ENCODE measurements at places on chromosomes 1 and 21. TPM values are rescaled to one million over a fixed set of nuclear protein-coding genes. Genes with fewer than 3 reads are reported as not detected.

Gene FCRL6
- total RNA-seq = not detected

Gene MPL
- not detected for total RNA-seq

Gene ATP6V1G3
- total RNA-seq = not detected

Gene KCNJ9
- total RNA-seq = not detected

Gene BMP8A
- 0.11 TPM for total RNA-seq

Gene NTNG1
- 19.0 TPM for total RNA-seq

Gene DENND2C
- 1.6 TPM for total RNA-seq

Gene MYBPH
- total RNA-seq = 0.75 TPM

Gene RCSD1
- not detected for total RNA-seq

Gene OR2L2
- under 0.01 TPM for total RNA-seq

Gene MFSD2A
- total RNA-seq = 4.9 TPM

Gene ARHGAP29
- 100 TPM for total RNA-seq

Gene FAF1
- total RNA-seq = 54.6 TPM

Gene SH3GLB1
- total RNA-seq = 33.6 TPM

Gene LIPI
- total RNA-seq = not detected

Gene GRIK3
- total RNA-seq = not detected

Gene SH2D1B
- not detected for total RNA-seq

Gene RUNX3
- total RNA-seq = not detected

Gene TNFAIP8L2
- total RNA-seq = not detected

Gene ELF3
- total RNA-seq = under 0.01 TPM

Gene C1orf216
- total RNA-seq = 17.2 TPM

Gene TRIM67
- not detected for total RNA-seq

Gene PTP4A2
- total RNA-seq = 366 TPM

Gene TDRKH
- total RNA-seq = 3.5 TPM

Gene ANXA9
- total RNA-seq = 1.3 TPM

Gene SLC45A1
- total RNA-seq = 1.5 TPM

Gene CYP4Z1
- not detected for total RNA-seq

Gene NPHS2
- not detected for total RNA-seq

Gene GNG12
- total RNA-seq = 145 TPM

Gene TRIM58
- total RNA-seq = 0.66 TPM

Gene C1orf185
- not detected for total RNA-seq

Gene CLDN14
- 0.37 TPM for total RNA-seq
